ENCODE measurements at places on chromosomes 3 and 15. TPM values are rescaled to one million over a fixed set of nuclear protein-coding genes. Genes with fewer than 3 reads are reported as not detected.

GRCh38 chr3:185715091-185715490 lies 109.8 kb downstream of the IGF2BP2 start:
- no peak for DNase-seq

- DNase-seq, result no peak
Measured at GRCh38 chr3:126551839-126552687, 6.7 kb downstream of the C3orf22 start.

The CFAP20DC gene
- total RNA-seq, result 0.08 TPM

DNA sequence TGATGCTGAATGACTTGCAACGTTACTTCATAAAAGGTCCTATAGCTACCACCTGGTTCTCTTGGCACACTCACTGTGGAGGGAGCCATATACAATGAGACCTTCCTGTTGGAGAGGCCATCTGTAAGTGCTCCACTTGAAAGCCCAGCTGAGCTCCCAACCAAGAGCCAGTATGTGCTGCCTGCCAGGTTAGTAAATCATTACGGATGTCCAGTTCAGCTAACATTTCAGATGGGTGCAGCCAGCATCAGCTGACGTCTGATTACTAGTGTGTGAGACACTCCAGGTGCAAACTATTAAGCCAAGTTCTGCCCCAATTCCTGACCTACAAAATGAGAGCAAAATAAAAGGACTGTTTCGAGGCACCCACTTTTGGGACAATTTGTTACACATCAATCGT lies 274.4 kb upstream of the ROBO2 start:
- DNase-seq, result no peak

DNA sequence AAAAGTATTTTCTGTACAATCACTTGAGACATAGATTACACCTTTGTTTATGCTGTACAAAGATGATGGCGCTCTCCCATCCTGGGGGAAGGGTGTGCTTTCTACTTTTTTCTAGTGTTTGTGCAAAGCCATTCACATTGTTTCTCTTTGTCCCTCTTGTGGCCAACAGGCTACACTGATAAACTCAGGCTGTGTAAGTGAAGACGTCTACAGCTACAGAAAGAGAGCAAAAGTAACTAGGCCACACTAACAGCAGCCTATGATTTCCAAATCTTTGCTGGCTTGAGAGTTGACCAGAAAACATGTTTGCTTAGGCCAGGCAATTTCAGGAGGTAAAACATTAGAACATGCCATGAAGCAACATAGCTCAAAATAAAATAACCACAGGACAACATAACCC lies 75.1 kb downstream of the FOXB1 start:
- no peak for DNase-seq

The FAM3D gene
- not detected for total RNA-seq

- no peak for DNase-seq
Measured at GRCh38 chr15:91862891-91863504, 9.5 kb downstream of the SLCO3A1 start.

The SOX14 gene
- not detected for total RNA-seq

The STRIT1 gene
- 4.8 TPM for total RNA-seq

DNA sequence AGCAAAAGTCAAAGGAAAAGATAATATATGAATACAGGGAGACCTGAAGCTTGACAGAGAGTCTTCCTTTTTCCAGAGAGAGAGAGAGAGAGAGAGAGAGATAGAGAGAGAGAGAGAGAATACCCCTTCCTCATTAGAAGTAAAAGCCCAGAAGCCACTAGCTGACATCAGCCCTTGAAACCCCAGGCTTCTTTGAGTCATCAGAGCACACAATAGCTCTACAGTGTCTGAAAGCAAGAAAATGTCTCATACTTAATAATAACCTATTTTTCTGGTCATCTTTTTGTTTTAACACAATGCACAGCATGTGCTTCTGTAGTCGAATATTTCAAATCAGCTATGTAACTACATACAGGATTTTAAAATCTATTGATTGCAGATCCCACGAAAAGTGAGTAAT lies 109.2 kb upstream of the NANOGP8 start:
- no peak for DNase-seq

The FSTL1 gene
- 140 TPM for total RNA-seq

The SKOR1 gene
- total RNA-seq, result 0.24 TPM

- no peak for DNase-seq
Measured at GRCh38 chr3:130849091-130849552, 44.8 kb upstream of the ATP2C1 start.

DNA sequence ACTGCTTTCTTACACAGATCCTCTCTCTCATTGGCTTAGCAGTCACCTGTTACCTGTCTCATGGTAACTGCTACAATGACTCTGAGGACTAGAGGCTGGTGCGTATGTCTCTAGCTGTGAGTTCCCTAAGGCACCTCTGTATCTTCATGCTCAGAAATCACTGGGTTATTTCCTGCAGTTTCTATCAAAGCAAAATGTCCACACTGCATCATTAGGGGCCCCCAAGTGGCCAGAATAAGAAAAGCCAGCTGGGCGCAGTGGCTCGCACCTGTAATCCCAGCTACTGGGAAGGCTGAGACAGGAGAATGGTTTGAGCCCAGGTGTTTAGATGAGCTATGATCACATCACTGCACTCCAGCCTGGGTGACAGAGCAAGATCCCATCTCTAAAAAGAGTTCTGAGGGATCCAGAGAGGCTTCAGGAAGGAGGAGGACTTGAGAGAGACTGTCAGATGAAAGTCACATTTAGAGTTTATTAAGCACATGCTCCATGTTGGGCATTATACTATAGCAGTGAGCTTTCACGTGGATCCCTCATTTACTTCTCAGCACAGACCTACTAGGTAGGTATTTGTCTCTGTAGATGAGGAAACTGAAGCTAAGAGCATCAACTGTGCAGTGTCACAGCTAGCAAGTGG lies 2.3 kb upstream of the VPS18 start:
- DNase-seq, result no peak

DNA sequence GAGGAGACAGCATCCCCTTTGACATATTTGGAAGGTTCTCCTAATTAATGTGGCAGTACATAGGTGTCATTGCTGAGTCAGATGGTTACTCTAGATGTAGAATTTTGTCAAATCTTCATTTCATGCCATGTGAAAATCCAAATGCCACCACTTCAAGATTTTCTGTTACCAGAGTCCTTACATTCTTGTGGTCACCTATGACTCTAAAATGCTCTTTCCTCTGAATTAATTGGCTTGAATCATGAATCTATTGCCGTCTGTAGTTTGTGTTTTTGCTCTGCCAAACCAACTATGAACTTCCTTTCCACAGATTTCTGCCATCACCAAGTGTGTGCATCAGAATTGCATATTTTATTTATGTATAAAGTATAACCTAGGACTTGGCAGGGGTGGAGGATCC lies 269.4 kb upstream of the ZPLD1 start:
- DNase-seq, result no peak

- DNase-seq, result no peak
Measured at GRCh38 chr15:29924750-29925149, 102.5 kb upstream of the TJP1 start.

The CCDC39 gene
- total RNA-seq, result not detected

DNA sequence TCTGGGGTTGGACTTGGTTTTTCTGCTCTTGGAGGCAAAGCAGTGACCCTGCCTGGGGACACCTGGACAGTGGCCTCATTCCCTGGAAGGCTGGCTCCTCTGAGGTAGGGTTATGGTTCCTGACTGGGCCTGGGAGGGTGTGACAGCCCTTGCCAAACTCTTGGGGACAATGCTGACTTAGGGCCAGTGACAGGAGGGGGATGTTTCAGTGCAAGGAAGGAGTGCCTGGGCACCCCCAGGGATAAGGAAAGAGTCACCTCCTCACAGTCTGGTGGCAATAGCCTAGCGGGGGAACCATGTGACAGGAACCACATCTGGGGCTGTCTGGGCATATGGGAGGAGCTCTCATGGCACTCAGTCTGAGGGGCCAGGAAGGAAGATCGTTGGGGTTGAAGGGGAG lies 91.8 kb downstream of the ABHD5 start:
- DNase-seq, result no peak

- no peak for DNase-seq
Measured at GRCh38 chr15:48928877-48929538, 34.7 kb downstream of the SHC4 start.

The HEG1 gene
- 151 TPM for total RNA-seq
